ENCODE measurements at places on chromosomes 13 and 19. TPM values are rescaled to one million over a fixed set of nuclear protein-coding genes. Genes with fewer than 3 reads are reported as not detected.
A peak's percentile ranks its signal among the peaks of the same experiment; 100 is the strongest.

The IL12RB1 gene
- 3.8 TPM for total RNA-seq

- DNase-seq, result no peak
These were observed 74.1 kb downstream of the ABCC4 start for GRCh38 chr13:95226932-95227695.

DNA sequence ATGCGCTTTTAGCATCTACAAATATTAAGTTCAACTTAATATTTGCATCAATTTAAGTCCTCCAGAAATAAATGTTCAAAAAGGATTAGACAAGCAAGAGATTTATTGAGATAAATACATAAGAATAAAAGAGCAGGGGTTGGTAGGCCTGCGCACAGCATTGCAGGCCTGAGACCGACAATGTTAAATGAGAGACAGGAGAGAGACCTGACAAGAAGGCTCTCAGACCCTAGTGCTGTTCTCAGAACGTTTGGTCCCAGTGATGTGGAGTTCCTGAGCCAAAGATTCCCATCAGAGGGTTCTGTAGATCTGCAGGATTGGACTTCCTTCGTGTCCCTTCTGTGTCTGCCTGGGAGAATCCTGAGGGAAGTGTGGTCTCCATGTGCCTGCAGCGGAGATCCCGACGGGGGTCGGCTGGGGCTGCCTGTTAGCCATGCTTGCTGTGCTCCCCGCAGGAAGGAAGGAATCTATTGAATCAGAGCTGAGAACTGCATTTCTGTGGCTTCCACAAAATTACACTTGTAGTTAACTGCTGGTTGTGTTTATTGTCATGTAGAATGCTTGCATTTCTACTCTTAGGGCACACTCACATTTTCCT is 369.9 kb upstream of the SLC10A2 start:
- DNase-seq, result no peak

The PCDH17 gene
- 1.1 TPM for total RNA-seq

GRCh38 chr13:35388441-35389355 is 87.8 kb downstream of the MAB21L1 start:
- DNase-seq, result peak; percentile 1

The CRLF1 gene
- total RNA-seq, result 0.57 TPM

DNA sequence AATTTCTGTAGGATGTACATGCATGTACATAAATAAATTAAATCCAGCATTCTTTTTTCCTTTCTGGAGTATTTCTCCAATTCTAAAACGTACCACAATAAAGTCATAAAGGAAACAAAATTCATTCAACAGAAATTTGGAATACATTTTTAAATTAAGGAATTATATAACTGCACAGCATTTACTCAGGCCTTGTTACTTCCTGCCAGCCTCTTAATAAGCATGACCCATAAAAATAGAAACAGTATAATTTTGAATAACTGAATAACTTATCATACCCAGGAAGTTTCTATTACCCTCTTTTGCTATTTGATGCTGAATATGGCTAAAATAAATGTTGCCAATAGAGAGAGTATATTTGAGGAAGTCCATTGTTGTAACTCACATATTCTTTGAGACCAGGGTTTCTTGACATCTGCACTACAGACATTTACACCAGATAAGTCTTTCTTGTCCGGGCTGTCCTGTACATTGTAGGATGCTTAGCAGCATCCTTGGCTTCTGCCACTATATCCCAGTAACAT is 178.2 kb downstream of the KLF12 start:
- no peak for DNase-seq

DNA sequence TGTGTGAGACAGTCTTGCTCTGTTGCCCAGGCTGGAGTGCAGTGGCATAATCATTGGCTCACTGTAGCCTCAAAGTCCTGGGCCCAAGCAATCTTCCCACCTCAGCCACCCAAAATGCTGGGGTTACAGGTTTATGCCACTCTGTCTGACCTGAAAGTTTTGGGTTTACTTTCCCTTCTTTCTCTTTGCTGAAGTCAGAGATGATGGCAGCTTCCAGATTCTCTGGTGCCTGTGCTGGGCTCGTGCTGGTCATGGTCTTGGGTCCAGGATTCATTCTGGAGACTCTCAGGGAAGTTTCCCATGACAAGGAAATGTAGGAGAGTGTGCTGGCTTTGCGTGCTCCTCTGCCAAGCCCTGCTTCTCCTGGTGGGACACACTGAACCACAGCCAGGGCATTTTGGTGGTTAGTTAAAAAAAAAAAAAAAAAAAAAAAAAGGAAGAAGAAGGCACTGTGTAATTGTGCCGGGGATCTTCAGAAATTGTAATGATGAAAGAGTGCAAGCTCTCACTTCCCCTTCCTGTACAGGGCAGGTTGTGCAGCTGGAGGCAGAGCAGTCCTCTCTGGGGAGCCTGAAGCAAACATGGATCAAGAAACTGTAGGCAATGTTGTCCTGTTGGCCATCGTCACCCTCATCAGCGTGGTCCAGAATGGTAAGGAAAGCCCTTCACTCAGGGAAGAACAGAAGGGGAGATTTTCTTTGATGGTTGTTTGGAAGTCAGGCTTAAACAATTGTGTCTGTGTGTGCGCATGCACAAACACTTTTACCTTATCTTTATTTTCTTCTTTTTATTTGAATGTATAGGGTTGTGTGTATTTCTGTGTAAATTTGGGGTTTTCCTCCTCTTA is at the start of gene ALOX5AP:
Gene ALOX5AP (plus strand): TSS at position 519 of the 847 bp plus-strand sequence. CDS start 63 bp downstream, at position 582.
- DNase-seq, result no peak

The MIA gene
- not detected for total RNA-seq

The SHFL gene
- total RNA-seq, result 80.9 TPM

The C13orf42 gene
- not detected for total RNA-seq

The IFI30 gene
- total RNA-seq, result 112 TPM

DNA sequence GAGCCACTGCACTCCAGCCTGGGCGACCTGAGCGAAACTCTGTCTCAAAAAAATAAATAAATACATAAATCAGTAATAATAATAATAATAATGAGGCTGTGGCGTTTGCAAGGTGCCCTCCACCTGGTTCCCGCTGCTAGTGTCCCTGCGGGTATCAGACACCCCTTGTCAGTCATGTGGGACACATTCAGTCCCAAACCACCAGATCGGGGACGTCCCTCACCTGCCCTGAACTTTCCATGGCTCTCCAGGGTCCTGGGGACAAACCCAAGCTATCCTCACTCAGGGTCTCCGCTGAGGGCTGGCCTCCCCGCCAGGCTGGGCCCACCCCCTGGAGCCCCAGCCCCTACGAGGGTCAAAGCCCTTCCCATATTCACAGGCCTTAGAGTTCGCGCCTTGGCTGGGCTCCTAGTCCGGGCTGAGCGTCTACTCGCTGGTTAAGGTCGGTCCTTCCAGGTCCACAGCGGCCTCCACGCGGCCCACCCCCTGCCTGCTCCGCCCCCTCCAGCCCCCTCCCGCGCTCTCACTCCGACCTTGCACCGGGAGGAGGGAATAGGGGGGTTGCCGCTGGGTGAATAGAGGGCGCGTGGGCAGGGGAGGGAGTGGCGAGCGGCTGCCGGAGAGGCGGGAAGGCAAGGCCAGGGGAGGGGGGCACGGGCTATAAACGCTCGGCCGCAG is 349 bp upstream of the KISS1R start:
- DNase-seq, result no peak

The CYSLTR2 gene
- total RNA-seq, result 0.12 TPM

GRCh38 chr19:41144403-41144802 is 30.2 kb downstream of the CYP2F1 start:
- peak; percentile 68 for DNase-seq

- DNase-seq, result no peak
These were observed 6.8 kb downstream of the DCUN1D2 start for GRCh38 chr13:113483504-113484293.

- peak; percentile 37 for DNase-seq
These were observed 19.1 kb upstream of the SPATA13 start for GRCh38 chr13:24141333-24141910.

- no peak for DNase-seq
These were observed 38.7 kb upstream of the TPM4 start for GRCh38 chr19:16037424-16038195.

DNA sequence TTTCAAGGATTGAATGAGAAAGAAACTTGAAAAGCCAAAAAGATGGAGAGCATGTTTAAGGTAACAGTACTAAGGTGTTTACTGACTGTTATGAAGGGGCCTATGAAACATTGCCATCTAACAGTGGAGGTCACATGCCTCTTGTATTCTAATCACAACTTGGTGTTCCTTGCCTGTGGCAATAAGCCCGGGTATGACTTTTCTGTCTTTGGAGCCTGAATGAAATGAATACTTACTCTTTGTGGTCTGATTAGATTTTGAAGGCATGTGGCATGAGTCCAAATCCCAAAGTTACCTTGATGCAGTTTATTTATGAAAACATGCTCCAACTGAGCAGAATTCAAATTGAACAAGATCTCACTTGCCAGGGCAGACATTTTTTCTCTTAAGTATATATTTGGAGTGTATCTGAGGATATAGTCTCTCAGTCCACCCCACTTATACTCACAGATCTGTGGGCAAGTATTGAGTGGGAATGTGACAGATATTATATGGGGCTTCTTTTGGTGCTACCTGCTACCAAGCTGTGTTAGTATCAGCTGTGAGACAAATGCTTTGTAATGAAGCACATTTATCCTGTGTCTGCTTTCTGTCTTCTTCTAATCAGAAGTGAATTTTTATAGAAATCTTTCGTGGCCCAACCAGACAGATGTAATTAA is 67.5 kb downstream of the B3GLCT start:
- DNase-seq, result peak; percentile 66

The ZNF181 gene
- 10.4 TPM for total RNA-seq

GRCh38 chr19:33197591-33198000 is 3.5 kb downstream of the LRP3 start:
- no peak for DNase-seq

DNA sequence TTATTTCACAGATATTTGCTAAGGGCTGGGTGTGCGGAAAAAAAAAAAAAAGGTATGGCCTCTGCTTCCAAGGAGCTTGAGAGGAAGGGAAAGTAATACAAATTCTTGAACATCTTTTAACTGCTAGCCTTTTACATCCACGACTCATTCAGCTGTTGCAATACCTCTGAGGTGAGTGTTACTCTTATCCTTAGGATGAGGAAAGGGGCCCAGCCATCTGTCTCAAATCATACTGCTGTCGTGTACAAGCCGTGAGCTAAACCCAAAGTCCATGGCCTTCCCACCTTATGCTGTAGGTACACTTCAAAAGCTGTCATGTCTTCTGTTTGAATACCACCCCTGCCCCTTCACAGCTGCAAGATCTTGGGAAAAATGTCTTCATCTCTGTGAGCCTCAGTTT is 146.8 kb downstream of the KCNRG start:
- DNase-seq, result no peak

- DNase-seq, result no peak
These were observed 2.1 kb downstream of the KCNK6 start for GRCh38 chr19:38321646-38322196.

DNA sequence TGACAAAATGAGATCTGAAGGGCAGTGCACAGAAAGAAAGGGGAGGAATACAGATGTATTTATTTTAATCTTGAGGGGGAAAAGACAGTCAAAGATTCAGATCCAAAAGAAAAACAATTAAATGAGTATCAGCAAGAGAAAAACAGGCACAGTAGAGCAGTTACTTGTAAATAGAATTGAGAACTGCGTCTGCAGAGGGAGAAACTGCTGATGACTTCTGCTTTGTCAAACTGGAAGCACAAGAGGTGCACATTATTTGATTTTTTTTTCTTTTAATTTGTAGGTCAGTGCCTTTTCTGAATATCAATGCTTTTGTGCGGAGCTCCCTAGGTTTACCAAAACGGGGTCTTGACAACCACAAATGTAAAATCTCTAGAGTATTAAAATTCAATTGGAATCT is 37.3 kb downstream of the EFNB2 start:
- DNase-seq, result no peak

The C5AR1 gene
- total RNA-seq, result 0.05 TPM

The ZNF536 gene
- not detected for total RNA-seq

The GPX4 gene
- 684 TPM for total RNA-seq

- no peak for DNase-seq
These were observed 22.4 kb downstream of the TCF3 start for GRCh38 chr19:1630012-1630411.

- peak; percentile 47 for DNase-seq
These were observed 51.3 kb upstream of the LSM14A start for GRCh38 chr19:34120846-34121639.

DNA sequence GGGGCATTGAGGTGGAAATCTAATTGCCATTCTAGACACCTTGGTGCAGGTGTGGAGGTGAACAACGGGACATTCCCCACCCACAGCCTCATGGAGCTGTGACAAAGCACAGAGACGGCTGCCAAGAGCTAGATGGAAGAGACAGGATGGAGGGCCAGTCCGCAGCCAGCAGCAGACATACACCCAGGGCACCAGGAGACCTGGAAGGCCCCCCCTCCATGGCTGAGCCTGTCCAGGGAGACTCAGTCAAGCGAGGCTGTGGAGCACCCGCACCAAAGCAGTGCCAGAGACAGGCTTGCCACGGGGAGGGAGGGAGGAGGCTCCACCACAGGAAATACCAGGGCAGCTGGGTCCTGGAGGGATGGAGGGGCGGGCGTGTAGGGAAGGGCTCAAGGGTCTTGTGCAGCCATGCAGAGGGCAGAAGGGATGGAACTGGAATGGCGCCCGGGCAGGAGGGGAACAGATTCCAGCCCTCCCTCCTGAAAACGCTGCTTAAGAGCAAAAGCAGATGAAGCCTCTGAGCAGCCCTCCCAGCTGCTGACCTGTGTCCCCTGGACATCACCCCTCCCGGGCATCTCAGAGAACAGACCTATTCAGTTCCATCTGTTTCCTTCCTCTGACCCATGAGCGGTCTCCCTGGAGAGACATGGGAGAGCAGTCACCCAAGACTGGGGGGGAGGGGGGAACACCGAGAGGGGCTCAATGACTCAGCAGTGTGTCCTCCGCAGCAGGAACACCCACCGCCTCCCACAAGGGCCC is 14.4 kb downstream of the EPS15L1 start:
- DNase-seq, result peak; percentile 67

The AZU1 gene
- total RNA-seq, result not detected

- peak; percentile 27 for DNase-seq
These were observed 36.0 kb upstream of the KPNA3 start for GRCh38 chr13:49828453-49828852.

DNA sequence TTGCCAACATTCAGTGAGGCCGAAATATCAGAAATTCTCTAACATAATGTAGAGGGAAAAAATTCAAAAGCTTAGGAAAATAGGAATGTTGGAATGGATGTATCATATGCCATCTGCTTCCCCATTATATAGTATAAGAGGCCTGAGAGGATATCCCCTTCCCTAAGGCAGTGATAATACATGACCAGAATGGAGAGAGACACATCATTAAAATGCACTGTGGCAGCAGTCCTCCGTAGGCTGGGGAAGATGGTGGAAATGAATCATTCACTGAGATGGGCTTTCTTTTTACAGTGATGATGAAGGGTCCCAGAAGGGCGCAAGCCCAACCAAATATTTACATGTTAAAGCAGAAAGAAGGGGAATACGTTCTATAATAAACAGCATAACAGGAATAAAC is 799.1 kb upstream of the SPRY2 start:
- no peak for DNase-seq

Data from M059J (cell line).